ENCODE measurements at places on chromosomes 4 and X. TPM values are rescaled to one million over a fixed set of nuclear protein-coding genes. Genes with fewer than 3 reads are reported as not detected.

Gene GAB3
- total RNA-seq = 0.24 TPM

Gene VMA21
- 48.7 TPM for total RNA-seq

Gene MTNR1A
- total RNA-seq = not detected

Gene SCD5
- total RNA-seq = 3.8 TPM

All from tracheal epithelial cell (primary cell).